ENCODE measurements at places on chromosomes 12 and 14.

DNA sequence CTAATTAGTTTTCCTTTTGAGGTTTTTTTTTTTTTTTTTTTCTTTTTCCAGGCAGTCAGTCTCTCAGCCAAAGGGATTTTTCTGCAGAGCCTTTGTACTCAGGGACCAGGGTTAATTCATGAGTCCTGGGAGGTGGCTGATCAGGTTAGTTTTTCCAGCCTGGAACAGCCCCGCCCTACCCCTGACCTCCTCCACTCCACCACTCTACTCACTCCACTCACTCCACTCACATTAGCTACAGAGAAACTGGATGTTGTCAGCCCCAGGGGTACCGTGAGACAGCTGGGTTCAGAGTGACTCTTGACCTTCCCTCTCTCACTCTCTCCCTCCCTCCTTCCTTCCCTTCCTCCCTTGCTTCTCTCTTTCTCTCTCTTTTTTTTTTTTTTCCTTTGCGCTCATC, 161.0 kb downstream of the CRADD start:
- no peak for DNase-seq

- no peak for DNase-seq
Observed at GRCh38 chr12:111453071-111453989, 47.6 kb downstream of the SH2B3 start.

GRCh38 chr12:89307474-89308253, 44.6 kb downstream of the DUSP6 start:
- no peak for DNase-seq

DNA sequence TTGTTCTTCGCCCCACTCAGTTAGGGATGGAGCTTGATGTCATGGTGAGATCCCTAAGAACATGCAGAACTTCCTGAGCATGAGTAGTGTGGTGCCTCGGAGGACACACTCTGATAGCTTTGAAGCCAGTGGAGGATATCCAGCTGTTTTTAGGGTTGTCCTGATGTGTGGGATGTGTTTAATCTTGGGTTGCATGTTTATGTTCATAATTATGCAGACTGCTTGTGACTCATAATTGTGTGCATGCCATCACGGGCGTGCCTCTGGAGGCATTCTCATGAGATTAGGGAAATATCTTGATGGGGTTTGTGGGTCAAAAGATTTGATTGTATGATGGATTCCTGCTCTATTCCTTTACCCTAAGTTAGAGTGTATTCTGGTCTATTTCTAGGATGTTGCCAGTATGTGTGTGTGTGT, 267.4 kb upstream of the PELI2 start:
- DNase-seq = no peak

DNA sequence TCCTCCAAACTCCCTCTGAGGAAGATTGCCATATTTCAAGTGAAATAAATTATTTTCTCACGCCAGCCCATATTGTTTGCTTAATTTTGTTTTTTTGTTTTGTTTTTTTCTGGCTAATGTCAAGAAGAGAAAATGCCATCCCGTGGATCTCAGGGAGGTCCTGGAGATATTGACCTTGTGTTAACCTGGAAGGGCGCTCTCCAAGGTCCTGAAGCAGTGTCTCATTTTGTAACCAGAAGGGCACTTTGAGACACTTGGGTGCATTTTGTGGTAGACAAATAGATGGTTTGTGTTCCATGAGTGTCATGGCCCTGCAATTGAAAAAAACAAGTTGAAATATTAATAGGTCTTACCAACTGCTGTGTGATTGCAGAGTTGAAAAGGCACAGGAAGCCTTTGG, 268.9 kb downstream of the SUDS3 start:
- no peak for DNase-seq

- DNase-seq = no peak
Observed at GRCh38 chr12:43306066-43306465, 245.9 kb downstream of the ADAMTS20 start.

DNA sequence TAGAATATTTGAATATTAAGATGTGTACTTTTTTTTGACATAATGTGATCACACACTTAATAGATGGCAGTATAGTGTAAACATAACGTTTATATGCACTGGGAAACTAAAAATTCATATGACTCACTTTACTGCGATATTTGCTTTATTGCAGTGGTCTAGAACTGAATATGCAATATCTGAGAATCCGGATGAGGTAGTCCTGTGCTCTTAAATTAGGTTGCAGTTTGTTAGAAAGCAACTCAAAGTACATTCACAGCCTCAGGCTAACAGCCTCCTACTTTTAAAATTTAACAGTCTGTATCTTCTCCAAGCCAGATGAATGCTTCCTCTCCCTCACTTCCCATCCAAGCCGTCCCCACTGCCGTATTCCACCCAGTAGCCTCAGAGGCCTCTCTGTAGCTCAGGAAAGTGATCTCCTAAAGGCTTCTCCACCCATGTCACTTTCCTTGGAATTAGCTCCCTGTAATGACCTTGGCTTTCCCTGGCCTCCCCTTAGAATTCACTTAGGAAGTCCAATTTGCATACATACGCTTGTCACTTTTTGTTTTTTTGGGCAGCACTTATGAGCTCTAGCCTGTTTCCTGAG, 43.7 kb downstream of the TESPA1 start:
- no peak for DNase-seq

GRCh38 chr12:128853600-128854197, 421 bp downstream of the GLT1D1 start:
- no peak for DNase-seq

DNA sequence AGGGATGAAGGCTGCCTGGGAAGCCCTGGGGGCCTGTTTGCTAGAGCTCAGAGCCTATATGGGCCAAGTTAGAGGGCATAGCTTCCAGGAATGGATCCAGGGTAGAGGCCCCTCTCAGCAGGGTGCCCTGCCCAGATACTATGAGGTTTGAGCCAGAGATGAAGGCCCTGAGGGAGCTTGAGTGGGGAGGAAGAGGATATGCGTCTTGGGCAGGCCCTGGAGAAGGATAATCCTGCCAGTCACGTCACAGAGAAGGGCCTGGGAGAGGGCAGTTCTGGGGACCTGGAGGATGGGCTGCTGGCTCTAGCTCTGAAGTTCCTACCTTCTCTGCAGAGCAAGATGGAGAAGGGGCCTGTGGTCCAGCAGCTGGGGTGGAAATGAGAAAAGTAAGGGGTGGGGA, 5.9 kb upstream of the CACNB3 start:
- DNase-seq = no peak

- DNase-seq = peak; percentile 19
Observed at GRCh38 chr12:128387811-128388422, 120.9 kb downstream of the TMEM132C start.

GRCh38 chr14:68611599-68611998, 181.3 kb downstream of the ZFP36L1 start:
- DNase-seq = no peak

DNA sequence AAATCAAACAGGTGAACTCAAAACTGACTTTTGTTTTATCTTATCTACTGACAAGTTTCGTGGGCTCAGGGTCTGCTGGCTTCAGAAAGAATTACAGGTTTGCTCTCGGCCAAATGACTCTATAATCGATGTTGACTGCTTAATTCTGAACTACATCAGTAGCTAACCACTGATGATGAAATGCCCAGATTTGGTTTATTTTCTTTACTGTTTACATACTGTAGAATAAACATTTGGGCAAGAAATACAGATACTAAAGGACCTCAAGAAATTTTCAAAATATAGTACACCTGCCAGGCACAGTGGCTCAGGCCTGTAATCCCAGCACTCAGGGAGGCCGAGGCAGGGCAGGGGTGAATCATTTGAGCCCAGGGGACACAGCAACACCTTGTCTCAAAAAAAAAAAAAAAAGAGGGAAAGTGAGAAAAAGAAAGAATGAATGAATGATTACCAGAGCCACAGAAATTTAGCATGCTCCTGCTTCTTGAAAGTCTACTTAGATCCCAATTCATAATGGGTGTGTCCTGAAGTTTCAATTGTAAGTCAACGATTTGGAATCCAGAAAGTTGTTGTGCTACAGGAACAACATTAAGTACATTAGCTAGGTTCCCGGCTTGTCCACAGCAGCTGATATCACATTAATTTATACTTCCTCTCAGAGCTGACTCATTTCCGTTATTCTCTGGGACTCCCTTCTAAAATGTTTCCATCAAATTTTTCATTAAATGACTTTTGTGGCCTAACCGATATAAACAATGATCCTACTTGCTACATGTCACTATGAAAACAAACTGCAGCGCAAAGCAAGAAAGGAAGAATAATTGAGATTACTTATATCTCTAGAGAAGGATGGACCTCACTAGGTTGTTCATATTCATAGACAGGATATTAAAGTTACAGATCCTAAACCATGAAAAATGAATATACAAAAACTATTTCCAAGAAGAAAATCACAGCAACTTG, 134.3 kb downstream of the MED13L start:
- peak; percentile 6 for DNase-seq

DNA sequence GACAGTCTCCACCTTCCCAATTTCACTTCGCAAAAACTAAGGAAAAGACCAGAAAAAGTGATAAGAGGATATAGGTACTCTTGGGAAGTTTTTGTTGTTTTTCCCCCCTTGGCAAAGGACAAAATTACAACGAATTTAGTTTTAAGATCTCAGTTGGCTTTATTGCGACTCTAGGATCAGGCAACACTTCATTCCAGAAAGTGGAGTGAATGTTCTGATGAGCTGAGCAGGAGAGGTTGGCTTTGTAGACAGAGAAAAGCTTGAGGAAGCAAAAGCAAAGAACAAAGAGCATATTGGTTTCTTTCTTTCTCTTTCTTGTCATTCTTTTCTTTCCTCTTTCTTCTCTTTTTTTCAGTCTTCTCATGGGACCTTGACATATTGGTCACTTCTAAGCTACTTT, 640 bp upstream of the ZFYVE1 start:
- DNase-seq = no peak

GRCh38 chr14:73180385-73180805, 44.1 kb downstream of the PSEN1 start:
- DNase-seq = peak; percentile 6

- peak; percentile 24 for DNase-seq
Observed at GRCh38 chr14:52703225-52703624, 3.8 kb upstream of the PSMC6 start.

DNA sequence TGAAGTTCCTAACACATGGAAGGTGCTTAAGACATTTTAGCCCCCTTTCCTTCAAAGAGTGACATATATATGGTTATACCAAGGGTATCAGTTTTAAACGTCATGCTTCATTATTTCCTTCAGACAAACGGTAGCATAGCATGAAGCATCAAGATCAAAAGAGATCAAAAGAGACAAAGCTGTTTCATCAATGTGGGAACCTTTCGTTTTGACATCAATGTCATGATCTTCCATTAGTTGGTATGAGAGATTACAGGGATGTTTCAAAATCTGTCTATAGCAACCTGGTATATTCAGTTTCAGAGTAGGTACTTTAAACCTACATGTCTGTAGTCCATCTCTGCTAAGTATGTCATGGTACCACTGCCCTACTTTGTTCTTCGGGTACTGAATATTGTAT, 28.3 kb downstream of the PUS7L start:
- DNase-seq = no peak

DNA sequence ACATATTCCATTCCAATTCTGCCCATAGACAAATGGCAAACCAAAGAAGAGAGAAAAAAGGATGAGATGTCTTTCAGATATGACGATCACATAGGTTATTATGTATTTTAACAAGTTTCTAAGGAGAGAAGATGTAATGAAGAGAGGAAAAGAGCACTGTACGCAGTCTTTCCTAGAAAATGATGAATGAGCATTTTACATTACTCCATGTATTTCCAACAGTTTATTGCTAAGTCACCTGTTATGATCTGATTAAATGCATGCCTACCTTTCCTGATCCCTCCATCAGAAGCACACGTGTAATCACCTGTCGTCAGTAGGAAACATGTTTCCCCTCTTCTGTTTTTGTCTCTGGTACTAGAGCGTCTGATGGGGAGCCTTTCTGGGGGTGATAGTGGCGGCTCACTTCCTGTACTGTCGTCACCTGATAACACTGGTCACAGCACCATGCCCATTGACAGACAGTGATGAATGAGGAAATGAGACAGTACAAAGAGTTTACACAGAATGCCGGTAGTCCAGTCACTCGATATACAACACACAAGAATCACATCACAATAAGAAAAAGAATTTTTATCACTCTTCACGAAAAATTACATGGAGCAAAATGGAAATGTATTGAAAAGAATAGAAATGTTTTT, 161.6 kb downstream of the KCNC2 start:
- DNase-seq = no peak
